ENCODE measurements at places on chromosomes 16 and 17.

GRCh38 chr16:52227851-52228250, 319.1 kb downstream of the TOX3 start:
- no peak for DNase-seq

- no peak for DNase-seq
These were observed 55.0 kb downstream of the NT5M start for GRCh38 chr17:17358060-17358751.

DNA sequence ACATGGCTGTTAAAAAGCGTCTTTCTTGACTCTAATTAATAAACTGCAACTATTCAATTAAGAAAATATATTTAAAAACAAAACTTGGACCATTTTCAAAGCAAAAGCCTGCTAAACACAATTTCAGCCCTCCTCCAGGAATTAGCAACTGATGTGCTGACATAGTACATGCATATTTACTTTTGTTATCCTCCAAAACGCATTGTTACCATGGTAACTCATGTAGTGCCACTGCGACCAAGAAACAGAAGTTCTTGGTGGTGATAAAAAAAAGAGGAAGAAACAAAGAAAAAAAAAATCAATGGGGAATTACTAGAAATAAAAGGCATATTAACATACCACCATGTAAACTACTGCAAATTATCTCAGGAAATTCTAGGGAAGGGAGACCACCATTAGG, 793.4 kb upstream of the CDH8 start:
- DNase-seq = no peak

GRCh38 chr16:63617047-63617989, 1504.5 kb downstream of the CDH11 start:
- no peak for DNase-seq

- no peak for DNase-seq
These were observed at the start of gene SCIMP for GRCh38 chr17:5234645-5235576. SCIMP (minus strand) TSS chr17:5234860; CDS start chr17:5234755, 105 bp downstream.

GRCh38 chr16:29649588-29650494, 13.2 kb upstream of the SPN start:
- no peak for DNase-seq

GRCh38 chr16:27267037-27267677, 1.4 kb downstream of the NSMCE1 start:
- no peak for DNase-seq

- no peak for DNase-seq
These were observed 591 bp upstream of the TNFSF13 start for GRCh38 chr17:7557775-7558543.

DNA sequence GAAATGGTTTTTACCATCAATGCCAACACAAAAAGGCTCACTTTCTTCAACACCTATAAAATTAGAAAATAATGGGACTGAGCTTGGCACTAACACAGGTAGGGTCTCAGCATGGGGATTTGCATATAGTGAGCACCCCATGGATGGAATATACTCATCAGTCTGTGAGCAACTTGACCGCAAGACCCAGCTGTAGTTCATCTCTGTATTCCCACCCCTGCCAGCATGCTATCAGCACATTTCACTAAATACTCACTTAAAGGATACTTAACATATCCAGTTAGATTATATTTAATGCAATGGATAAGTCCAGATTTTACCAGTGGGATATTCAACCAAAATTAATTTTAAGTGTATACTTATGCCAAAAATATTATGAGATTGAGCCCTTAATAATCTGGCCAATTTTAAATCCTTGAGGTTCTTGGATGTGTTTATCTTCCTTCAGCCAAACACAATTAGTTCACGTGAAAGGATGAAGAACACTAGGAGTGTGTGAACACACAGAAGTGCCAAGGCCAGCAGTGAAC, 66.7 kb downstream of the C16orf95 start:
- no peak for DNase-seq

GRCh38 chr17:18159551-18160120, 24.0 kb upstream of the ALKBH5 start:
- DNase-seq = no peak

DNA sequence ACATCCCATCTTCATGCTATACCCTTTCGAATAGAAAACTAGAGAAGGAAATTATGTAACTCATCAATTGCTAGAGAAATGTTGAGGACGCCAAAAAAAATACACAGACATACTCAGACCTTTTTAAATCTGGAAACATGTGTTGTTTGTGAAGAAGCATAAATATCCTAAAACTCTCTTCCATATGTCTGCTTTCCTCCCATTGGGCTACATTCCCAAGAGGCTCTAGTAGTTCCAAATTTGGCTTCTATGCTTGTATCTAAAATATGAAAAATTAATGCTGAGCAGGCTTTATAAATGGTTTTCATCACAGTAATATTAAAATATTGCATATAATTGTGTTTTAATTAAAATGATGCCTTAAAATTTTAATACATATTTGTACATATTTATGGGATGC, 297.9 kb upstream of the PSMD7 start:
- DNase-seq = no peak

- no peak for DNase-seq
These were observed 52.6 kb upstream of the CRISPLD2 start for GRCh38 chr16:84766978-84767773.

- DNase-seq = no peak
These were observed 339.0 kb downstream of the MAF start for GRCh38 chr16:79261481-79261940.

All from GM19239 (cell line).